ENCODE measurements at places on chromosomes 13 and 19.

DNA sequence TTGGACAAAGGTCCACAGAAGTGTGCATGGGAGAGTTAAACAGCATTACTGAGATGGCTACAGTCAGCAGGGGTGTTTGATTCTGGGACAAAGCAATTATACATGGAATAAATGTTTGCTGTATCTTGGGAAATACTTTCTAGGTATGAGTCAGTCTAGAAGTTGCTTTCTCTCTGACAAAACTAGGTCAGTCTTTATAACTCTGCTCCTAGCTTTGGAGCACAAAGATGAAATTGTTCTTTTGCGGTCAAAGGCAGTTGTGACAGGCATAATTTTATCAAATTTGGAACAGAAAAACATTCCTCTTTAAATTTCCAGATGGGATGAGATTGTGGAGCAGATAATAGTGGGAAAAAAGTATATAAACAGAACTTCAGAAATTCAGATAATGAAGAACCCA, 1045.4 kb upstream of the MIR17HG start:
- DNase-seq = no peak

GRCh38 chr19:40419066-40419612, 6.0 kb upstream of the PRX start:
- DNase-seq = no peak

- no peak for DNase-seq
These were observed 560.2 kb upstream of the SPRY2 start for GRCh38 chr13:80901111-80901510.

DNA sequence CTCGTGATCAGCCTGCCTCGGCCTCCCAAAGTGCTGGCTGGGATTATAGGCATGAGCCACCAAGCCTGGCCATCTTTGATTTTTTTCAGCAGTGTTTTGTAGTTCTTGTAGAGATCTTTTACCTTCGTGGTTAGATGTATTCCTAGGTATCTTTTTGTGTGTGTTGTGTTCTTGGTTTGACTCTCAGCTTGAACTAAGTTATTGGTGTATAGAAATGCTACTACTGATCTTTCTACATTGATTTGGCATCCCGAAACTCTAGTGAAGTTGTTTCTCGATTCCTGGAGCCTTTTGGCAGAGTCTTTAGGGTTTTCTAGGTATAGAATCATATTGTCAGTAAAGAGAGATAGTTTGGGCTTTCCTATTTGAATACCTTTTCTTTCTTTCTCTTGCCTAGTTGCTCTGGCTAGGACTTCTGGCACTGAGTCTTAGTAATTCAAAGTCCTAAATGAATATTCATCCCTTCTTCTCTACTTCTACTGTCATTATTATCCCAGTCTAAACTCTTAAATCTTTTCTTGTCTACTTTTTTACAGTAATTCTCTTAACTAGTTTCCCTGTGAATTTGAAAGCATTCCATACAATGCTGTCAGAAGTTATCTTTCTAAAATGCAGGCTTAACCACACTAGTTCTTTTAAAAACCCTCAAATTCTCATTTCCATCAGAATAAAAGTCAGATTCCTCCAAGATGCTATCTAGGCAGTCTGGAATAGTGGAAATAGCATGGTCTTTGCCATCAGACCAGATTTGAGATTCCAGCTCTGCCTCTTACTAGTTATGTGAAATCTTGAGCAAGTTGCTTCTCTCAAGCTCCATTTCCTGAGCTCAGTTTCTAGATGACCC, 7.0 kb downstream of the GPR18 start:
- DNase-seq = no peak

DNA sequence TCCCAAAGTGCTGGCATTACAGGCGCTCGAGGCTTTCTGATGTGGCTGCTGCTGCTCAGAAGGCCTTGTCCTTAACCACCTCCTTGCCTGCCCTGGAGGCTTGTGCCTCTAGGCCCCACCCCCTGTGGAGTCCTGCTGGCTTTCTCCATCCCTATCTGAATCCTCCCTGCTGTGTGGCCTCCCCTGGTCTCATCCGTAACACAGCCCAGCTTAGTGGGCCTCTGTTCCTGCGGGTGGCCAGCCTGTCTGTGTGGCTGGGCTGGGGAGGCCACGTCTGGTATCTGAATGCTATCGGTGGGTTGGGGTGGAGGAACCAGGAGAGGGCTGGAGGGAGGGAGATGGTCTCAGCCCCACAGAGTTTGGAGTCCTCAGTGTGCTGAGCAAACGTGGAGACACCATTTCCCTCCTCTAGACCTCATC, 4.7 kb downstream of the RPL28 start:
- DNase-seq = no peak

All from inflammatory macrophage (primary cell).